ENCODE measurements at places on chromosomes 3 and 15. TPM values are rescaled to one million over a fixed set of nuclear protein-coding genes. Genes with fewer than 3 reads are reported as not detected.
A peak's percentile ranks its signal among the peaks of the same experiment; 100 is the strongest.

The GOLGA8M gene
- total RNA-seq = 0.82 TPM

DNA sequence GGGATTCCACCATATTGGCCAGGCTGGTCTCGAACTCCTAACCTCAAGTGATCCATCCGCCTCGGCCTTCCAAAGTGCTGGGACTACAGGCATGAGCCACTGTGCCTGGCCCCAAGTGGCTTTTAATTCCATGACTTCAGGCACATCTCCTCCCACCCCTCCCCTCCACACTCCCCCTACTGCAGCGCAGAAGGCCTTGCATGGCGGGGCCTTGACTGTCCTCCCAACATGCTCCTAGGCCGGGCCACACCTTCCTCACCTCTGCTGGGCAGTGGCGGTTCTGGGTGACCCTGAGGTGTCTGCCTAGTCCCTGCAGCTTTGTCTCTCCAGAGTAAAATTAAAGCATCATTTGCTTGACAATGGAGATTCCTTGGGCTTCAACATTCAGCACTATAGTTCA, 6.9 kb downstream of the LYSMD4 start:
- DNase-seq = no peak

DNA sequence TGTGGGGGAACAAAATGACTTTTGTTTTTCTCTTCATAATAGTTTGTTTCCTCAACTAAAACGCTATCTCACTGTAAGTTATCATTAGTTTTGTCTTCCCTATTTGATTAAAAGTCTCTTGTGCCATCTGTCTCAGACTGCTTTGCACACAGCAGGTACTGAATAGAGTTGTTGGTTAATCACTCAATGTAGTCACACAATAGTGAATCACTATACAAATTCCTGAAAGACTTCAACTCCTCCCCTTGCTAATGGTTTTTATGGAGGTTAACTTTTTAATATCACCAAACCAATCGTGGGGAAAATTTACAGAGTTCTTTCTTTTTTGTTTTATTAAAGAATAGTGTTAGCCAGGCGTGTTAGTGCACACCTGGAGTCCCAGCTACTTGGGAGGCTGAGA, 2.6 kb upstream of the NGLY1 start:
- no peak for DNase-seq

The CELSR3 gene
- 27.7 TPM for total RNA-seq

The TICRR gene
- 1.2 TPM for total RNA-seq

- no peak for DNase-seq
Measured at GRCh38 chr3:185402561-185402960, 39.6 kb downstream of the MAP3K13 start.

The FRMD5 gene
- 25.3 TPM for total RNA-seq

The TFDP2 gene
- total RNA-seq = 42.0 TPM

DNA sequence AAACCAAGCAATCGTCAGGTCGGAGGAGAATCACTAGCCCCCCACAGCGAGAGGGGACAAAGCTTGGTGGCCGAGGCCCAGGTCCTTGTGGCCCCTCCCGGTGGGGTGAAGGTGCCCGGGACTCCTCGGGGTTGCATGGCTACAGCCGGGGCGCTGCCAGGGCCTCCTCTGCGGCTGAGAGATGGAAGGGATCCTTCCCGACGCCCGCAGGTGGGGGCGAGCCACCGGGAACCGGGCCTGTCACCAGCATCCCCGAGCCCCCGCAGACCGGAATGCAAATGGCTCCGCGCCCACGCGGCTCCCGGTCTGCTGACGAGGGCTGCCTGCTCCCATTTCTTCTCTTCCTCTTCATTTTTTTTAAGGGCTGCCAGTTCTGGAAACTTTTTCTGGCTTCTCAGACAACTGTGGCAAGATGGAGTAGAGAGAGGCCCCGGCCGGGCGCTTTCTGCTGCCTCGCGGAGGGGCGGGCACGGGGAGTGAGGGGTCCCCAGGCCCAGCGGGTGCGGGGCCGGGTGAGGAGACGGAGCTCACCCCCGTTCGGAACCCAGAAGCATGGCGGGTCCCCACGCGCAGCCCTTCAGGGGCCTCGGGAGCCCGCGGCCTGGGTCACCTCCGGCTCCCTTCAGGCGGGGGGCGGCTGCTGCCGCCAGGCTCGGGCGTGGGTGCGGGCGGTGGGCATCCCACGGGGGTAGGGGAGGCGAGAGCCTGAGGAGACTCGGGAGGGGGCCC, 27.5 kb downstream of the MELTF start:
- peak; percentile 53 for DNase-seq

GRCh38 chr15:73751511-73751898, 1.6 kb downstream of the INSYN1 start:
- no peak for DNase-seq

DNA sequence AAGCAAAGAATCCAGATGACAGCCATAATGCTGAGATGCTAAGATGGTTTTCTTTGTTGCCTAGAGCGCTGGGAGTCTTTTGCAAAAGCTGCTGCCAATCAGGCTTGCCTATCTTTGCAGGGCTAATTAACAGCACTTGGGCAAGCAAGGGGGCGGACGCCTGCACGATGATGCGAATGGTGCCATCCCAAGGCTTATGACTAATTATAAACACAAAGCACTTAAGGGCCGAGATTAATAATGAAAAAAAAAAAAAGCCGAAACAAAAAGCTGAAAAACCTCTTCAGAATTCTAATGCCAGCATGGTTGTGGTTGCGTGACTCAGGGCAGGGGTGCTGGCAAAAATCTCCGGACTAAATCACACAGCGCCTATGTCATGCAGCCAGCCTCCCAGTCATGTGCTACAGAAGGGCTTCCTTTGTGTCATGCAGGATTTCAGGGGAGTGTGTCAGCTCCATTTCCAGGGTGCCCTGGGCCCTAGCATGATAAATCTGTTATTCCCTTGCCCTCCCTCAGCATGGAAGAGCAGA, 185.0 kb upstream of the ANKRD28 start:
- peak; percentile 29 for DNase-seq

The CA12 gene
- 7.7 TPM for total RNA-seq

- no peak for DNase-seq
Measured at GRCh38 chr15:75228787-75229186, 27.1 kb downstream of the C15orf39 start.

DNA sequence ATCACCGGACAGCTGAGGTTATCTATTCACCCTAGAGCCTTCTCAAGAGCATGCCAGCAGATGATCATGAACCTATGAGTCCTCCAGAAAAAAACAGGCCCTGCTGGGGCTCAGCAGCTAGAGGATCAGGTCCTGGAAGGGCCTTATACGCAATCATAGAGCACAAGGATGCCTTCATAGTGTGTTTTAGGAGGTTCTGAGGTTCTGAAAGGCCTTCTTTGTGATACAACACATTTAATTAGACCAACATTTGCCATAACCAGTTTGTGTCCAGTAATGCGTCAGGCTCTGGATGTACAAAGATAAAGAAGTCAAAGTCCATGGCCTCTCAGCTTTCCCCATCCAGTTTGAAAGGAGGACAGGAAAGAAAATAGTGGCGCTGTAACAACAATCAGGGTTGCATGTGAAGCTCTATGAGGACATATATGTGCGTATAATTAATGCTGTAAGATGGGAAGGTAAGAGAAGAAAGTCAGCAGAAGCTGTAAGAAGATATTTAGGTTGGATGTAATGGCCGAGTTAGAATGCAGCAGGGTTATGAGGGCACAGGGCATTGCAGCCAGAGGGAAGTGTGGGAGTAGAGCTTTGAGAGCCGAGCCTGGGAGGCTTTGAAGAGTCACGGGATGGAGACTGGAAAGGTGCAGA, 302.6 kb upstream of the TBL1XR1 start:
- no peak for DNase-seq

The FMN1 gene
- 1.2 TPM for total RNA-seq

The STAB1 gene
- total RNA-seq = 13.9 TPM

- DNase-seq = no peak
Measured at GRCh38 chr15:39657668-39658067, 76.8 kb downstream of the THBS1 start.

GRCh38 chr15:95498961-95499360, 831.5 kb upstream of the NR2F2 start:
- DNase-seq = no peak

DNA sequence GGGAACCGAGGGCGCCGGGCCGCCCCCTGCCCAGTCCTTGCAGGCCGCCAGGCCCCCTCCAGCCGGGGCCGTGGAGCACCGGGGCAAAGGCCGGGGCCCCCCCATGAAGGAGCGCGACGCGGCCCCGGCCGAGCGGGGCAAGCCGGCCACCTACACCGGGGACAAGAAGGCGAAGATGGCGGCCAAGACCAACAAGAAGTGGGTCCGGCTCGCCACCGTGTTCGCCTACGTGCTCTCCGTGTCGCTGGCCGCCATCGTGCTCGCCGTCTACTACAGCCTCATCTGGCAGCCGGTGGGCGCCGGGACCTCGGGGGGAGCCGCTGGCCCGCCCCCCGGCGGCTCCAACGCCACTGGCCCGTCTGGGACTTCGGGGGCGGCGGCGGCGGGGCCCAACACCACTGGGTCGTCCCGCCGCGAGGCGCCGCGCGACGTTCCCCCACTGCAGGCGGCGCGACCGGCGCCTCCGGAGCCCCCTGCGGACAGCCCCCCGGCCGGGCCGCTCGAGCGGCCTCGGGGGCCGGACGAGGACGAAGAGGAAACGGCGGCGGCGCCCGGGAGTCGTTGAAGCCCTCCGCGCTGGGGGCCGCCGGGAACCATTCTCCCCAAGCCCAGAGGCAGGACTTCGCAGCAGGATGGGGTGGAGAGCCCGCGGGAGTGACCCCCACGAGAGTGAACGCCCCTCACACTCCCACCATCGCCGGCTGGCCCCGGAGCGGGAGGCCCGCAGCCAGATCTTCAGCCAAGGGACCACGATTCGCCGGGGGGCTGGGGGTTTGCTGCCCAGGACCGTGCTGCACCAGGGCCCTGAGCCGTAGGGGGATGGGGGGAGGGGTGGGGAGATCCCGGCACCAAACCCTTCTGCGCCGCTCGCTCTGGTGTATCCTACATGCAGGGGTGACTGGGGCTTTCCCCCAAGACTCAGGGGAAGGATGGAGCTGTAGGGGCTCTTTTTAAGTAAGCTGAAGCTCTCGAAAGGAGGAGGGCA, 753 bp downstream of the INAFM2 start:
- peak; percentile 68 for DNase-seq

DNA sequence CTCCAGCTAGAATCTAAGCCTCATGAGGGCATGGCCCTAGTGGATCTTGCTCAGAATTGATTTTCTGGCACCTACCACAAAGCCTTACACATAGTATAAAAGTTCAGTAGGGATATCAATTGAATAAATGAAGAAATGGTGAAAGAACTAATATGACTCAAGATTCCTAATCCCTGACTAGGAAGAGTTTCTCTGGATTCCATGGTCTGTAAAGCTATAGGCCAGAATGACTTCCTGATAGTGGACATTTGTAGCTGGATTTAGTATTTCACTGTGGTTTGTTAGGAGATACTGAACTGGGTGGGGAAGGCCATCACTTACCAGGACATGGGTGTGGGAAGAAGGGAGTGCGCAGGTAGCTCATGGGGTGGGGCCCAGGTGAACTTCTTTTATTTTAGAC, 168.9 kb downstream of the RAP2B start:
- no peak for DNase-seq

DNA sequence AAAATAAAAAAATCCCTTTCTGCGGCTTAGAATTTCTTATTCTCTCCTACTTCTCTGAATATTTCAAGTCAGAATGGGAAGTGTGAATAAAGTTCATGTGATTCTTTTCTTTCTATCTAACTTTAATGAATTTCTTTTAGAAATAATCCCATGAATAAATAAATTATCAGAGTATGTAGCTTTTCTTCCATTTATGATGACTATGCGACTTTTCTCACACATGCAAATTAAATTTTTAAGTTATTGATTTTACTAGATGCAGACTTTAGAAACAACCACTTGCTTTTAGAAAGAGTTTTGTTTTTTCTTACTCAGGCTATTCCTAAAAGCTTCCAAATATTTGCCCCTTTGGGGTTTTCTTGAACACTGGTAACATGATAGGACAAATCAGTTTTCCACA, 477.7 kb upstream of the AGTR1 start:
- DNase-seq = no peak

The HHATL gene
- not detected for total RNA-seq
